ENCODE measurements at places on chromosomes 4 and X. TPM values are rescaled to one million over a fixed set of nuclear protein-coding genes. Genes with fewer than 3 reads are reported as not detected.
A peak's percentile ranks its signal among the peaks of the same experiment; 100 is the strongest.

Gene VCX3A
- total RNA-seq = 29.5 TPM

GRCh38 chr4:126465341-126465740 is 1150.6 kb downstream of the FAT4 start:
- H3K27me3 ChIP-seq = no peaks in the 10 kb centered on the region
- H3K27ac ChIP-seq = no peak overlapping the region

Gene NAA11
- total RNA-seq = 23.0 TPM

Gene CDX4
- not detected for total RNA-seq

Gene STAP1
- total RNA-seq = 2.7 TPM

DNA sequence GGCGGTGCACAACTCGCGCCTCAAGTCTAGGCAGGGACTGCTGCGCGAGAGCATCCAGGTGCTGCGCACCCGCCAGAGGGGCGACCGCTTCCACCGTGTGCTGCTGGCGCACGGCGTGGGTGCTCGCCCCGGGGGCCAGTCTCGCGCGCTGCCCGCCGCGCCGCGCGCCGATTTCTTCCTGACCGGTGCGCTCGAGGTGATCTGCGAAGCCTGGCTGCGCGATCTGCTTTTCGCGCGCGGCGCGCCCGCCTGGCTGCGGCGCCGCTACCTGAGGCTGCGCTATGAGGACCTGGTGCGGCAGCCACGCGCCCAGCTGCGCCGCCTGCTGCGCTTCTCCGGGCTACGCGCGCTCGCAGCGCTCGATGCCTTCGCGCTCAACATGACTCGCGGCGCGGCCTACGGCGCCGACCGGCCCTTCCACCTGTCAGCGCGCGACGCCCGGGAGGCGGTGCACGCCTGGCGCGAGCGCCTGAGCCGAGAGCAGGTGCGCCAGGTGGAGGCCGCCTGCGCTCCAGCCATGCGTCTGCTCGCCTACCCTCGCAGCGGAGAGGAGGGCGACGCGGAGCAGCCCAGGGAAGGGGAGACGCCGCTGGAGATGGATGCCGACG is 1.3 kb downstream of the CHST7 start:
- H3K4me1 ChIP-seq = no peaks in the 10 kb centered on the region
- H3K4me3 ChIP-seq = peak overlapping the region; percentile 66
- H3K36me3 ChIP-seq = no peaks in the 10 kb centered on the region
- DNase-seq = peak; percentile 19
- H3K27me3 ChIP-seq = no peaks in the 10 kb centered on the region

- no peaks in the 10 kb centered on the region for H3K4me1 ChIP-seq
- no peaks in the 10 kb centered on the region for H3K27me3 ChIP-seq
- no peak overlapping the region for H3K27ac ChIP-seq
- DNase-seq = no peak
- H3K4me3 ChIP-seq = no peak overlapping the region
Observed at GRCh38 chrX:14125462-14125861, 95.8 kb upstream of the GEMIN8 start.

DNA sequence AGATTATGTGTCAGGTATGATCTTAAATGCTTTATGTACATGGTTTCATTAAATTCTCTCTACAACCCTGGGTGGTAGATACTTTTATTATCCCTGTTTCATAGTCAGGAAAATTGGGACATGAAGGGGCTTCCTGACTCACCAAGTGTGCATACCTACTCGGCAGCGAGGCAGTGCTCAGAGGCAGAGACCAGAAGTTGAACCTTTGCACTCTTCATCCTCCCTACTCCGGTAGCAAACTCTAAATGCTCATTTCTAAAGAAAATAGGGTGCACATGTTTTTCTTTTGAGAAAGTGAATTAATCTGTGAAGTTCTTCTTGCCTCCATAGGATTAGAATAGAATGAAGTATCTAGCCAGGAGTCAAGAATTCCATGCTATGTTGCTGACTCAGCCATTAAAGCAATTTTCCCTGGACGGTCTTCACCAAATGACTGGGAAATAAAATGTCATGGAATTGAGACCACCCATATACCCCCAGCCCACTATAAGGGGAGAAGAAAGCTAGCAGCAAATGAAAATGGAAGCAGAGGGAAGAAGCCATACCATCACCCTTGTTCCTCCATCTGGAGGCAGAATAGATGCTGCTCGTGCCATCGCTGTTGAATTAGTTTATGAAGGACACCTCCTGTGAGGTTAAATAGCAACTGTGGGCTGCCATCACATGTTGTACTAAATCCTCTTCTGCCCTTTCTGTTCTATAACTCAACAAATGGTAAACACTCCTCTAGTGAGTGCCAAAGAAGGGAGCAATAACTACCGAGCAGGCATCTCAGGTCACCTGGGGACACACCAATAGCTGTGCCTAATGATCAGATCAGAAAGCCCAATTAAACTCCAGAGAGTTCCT is 355.4 kb downstream of the CAMK2D start:
- no peaks in the 10 kb centered on the region for H3K36me3 ChIP-seq
- no peaks in the 10 kb centered on the region for H3K4me1 ChIP-seq
- no peaks in the 10 kb centered on the region for H3K27me3 ChIP-seq
- H3K4me3 ChIP-seq = no peak overlapping the region
- no peak overlapping the region for H3K27ac ChIP-seq
- DNase-seq = no peak

DNA sequence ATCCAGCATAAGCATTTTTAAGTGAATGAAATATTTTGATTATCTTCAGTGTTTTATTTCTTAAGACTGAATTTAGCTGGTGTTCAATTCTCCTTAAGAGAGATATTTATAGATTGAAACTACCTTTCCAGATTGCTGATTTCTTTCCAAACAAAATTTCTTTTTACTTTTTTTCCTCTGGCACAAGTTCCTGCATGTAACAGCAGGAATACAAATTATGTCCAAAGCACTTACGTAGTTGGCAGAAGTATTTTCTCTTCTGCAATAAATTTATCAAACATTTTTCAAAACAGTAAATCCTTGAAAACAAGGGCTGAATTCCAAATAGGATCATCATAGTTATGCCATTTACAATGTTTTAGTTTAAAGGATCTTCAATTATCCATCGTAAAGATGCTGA is 412.6 kb downstream of the IQCM start:
- no peak for DNase-seq
- no peaks in the 10 kb centered on the region for H3K36me3 ChIP-seq
- no peaks in the 10 kb centered on the region for H3K4me1 ChIP-seq
- H3K27me3 ChIP-seq = no peaks in the 10 kb centered on the region
- H3K27ac ChIP-seq = no peak overlapping the region
- H3K4me3 ChIP-seq = no peak overlapping the region

DNA sequence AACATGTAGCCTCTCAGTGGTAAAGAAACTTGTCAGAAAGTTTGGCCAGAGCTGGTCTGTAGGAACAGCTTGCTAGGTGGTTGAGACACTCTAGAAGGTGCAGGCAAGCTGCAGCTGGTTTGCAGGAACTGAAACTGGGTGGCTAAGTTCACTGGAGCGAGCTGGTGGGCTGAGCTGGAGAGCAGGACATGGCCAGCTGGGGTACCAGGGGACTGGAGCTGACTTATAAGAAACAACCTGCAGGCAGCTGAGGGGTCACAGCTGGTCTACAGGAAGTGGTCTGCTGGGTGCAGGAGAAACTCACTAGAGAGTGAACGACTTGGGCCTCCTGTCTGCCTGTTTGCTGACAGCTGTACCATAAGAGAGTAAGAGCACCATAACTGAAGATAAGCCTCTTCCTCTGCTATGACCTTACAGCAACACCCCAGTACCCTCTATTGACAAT is 157.1 kb upstream of the LNX1 start:
- H3K27me3 ChIP-seq = no peaks in the 10 kb centered on the region
- DNase-seq = no peak
- no peak overlapping the region for H3K4me3 ChIP-seq
- no peaks in the 10 kb centered on the region for H3K36me3 ChIP-seq

DNA sequence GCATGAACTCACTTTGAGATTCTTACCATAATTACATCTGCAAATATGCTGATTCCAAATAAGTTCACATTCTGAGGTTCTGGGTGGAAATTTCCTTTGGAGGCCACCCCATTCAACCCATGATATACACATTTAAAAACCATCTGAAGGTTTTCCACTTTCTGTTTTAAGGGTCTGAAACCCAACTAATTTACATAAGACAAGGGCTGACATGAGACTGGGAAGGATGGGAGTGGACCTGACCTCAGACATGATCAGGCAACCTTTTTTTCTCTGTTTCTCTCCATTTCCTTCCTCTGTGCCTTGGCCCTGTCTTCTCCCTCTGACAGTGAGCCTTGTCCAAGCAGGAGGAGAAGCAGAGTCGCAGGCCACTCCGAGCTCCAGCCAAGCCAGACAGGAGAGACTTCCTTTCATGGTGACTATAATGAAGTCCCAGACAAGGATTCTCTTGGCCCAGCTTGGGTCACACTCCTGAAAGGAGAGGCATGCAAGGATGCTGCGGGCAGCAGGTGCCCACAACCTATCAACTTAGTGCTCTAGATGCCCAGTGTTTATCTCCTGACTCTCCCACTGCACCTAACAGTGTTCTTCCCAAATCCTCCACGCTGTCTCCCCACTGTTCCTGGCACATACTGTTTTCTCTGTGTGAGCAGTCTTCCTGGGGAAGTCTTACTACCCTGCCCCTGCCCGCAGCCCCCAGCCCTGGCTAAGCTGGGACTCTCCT is 39.9 kb downstream of the MSX1 start:
- no peaks in the 10 kb centered on the region for H3K4me1 ChIP-seq
- H3K4me3 ChIP-seq = no peak overlapping the region
- H3K36me3 ChIP-seq = no peaks in the 10 kb centered on the region
- H3K27me3 ChIP-seq = no peaks in the 10 kb centered on the region

Gene LONRF3
- 9.7 TPM for total RNA-seq

DNA sequence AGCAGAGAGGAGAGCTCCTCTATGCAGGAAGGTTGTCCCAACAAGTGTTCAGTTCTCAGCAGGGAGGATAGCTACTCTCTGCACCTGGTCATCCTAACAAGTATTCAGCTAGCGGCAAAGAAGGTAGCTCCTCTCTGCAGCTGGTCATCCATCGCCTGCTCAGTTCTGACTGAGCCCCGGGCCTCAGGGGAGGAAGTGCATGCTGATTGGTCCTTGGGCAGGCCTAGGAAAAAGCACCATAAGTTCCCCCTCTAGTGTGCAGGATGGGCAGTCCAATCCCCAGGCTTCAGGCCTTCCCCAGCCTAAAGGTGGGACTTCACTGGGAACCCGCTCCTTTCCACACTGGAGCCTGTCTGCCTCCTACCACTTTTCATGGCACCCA is 4.4 kb upstream of the FBXW7 start:
- H3K4me1 ChIP-seq = peaks cover 4% of the 10 kb centered on the region
- H3K27me3 ChIP-seq = no peaks in the 10 kb centered on the region
- no peak overlapping the region for H3K4me3 ChIP-seq
- H3K27ac ChIP-seq = no peak overlapping the region

Gene DCUN1D4
- total RNA-seq = 74.1 TPM

DNA sequence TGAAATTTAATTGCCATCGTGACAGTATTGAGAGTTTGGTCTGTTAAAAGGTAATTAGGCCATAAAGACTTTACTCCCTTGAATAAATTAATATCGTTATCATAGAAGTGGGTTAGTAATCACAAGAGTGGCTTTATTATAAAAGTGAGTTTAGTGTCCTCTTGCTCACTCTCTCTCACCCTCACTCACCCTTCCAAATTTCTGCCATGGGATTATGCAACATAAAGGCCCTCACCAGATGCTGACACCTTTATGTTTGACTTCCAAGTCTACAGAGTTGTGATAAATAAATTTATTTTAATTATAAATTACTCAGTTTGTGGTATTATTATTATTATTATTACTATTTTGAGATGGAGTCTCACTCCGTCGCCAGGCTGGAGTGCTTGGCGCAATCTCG is 1070.8 kb downstream of the PCDH18 start:
- H3K36me3 ChIP-seq = no peaks in the 10 kb centered on the region
- no peaks in the 10 kb centered on the region for H3K4me1 ChIP-seq
- no peak for DNase-seq

- no peak overlapping the region for H3K4me3 ChIP-seq
- no peaks in the 10 kb centered on the region for H3K27me3 ChIP-seq
- no peak for DNase-seq
- no peaks in the 10 kb centered on the region for H3K36me3 ChIP-seq
- H3K27ac ChIP-seq = no peak overlapping the region
Observed at GRCh38 chr4:186200516-186200915, 9.1 kb downstream of the CYP4V2 start.

Gene MAGED4B
- total RNA-seq = 5.1 TPM

DNA sequence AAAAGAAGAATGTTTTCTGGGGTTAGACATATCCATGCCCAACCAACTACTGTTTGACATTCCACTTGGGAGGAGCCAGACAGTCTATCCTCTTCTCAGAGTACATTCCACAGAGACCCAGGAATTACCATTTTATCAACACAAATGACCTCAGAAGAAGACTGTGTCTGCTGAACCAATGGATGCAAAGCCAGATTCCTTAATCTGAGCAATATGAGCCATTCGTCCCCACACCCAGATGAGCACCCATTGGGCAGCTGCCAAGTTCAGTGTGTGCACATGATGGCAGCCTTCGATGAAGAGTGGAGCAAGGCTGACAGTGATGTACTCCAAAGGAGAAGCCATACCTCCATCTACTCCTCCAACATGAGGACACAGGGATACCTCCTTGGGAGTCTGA is 111.3 kb downstream of the ZNF674 start:
- H3K27me3 ChIP-seq = no peaks in the 10 kb centered on the region
- H3K36me3 ChIP-seq = no peaks in the 10 kb centered on the region
- no peak overlapping the region for H3K4me3 ChIP-seq
- no peaks in the 10 kb centered on the region for H3K4me1 ChIP-seq
- no peak for DNase-seq

Gene PAGE2B
- 33.9 TPM for total RNA-seq

DNA sequence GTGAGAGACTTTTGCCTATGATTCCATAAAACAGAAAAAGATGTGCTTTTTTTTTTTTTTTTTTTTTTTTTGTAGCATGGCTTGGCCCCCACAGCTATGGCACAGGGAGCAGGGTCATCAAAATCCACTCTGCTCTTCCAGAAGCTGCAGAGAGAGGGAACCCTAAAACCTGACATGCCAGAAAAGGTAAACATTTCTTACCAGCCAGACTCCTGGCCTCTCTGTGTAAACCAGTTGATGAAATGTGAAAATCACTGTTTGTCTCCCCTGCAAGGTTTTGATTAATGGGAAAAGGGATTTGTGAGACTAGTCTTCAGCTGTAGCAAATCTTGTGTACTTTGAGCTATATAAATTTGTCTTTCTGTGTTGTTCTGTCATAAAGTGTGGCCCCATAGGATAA is 105.9 kb downstream of the ARSJ start:
- H3K36me3 ChIP-seq = no peaks in the 10 kb centered on the region
- no peak overlapping the region for H3K27ac ChIP-seq
- no peak for DNase-seq
- H3K4me1 ChIP-seq = no peaks in the 10 kb centered on the region
- H3K27me3 ChIP-seq = no peaks in the 10 kb centered on the region
- H3K4me3 ChIP-seq = no peak overlapping the region

Measured in testis (tissue), 5 donors.